Esophagus squamous epithelium (tissue), 5 donors: ENCODE measurements at places on chromosomes 11 and 22.

DNA sequence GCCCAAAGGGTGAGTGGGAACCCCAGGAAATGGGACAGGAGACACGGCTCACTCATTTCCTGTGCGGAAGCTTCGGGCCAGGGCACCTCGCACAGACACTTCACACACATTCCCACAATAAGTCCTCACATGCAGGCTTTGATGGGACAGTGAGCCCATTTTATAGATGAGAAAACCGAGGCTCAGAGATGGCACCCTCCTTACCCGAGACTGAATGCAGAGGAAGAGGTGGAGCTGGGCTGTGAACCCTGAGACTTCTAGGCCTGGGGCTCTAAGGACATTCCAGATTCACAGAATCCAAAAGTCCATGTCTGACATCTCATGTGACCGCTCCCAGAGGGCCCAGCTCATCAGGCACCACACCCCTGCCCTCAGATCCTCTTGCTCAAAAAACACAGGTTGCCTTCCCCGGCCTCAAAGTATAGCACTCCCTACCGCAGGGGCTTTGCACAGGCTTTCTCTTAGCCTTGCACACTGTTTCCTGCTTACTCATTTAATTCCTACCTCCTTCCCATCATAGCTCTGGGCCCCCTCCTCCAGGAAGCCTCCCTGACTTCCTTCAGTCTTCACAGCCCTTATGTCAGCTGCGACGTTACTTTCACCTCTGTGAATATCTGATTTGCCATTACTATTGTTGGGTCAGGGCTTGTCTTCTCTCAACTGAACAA, 57.1 kb upstream of the TCF20 start:
- no peak for DNase-seq

GRCh38 chr11:73810637-73811036, 23.0 kb downstream of the MRPL48 start:
- no peak for DNase-seq

DNA sequence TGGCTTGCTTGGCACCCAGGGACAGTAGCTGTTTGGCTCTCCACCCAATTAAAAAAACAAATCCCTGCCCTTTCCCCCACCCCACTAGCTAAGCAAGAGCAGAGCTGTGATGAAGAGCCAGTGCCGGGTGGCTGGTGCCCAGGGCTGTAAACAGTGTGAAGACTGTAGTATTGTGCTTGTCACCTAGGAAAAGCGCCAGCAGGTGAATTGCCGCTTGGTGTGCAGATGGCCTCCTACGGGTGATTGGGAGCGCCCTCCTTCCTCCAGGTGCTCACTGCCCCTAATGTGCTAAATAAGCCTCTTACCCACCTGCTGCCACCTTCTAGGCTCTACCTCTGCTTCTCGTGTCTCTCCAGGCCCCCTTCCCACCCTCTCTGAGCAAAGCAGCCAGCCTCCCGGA, 18.4 kb upstream of the RAPSN start:
- no peak for DNase-seq

DNA sequence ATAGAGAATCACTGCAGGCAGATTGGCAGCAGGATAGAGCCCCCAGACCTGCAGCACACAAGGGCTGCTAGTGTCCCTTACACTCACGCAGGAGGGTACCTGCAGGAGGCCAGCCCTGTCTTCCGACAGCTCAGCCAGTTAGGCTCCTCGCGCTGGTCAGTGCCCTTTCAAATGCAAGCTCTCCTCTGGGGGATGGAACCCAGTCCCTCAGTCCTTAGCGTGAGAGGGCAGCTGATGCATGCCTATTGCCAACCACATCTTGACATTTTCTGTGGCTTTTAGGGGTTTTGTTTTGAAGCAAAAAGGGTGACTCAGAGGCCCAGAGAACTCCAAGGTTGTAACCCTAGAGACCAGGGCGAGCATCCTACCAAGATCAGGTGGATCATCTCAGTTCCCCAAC, 40.0 kb downstream of the WNT11 start:
- no peak for DNase-seq

DNA sequence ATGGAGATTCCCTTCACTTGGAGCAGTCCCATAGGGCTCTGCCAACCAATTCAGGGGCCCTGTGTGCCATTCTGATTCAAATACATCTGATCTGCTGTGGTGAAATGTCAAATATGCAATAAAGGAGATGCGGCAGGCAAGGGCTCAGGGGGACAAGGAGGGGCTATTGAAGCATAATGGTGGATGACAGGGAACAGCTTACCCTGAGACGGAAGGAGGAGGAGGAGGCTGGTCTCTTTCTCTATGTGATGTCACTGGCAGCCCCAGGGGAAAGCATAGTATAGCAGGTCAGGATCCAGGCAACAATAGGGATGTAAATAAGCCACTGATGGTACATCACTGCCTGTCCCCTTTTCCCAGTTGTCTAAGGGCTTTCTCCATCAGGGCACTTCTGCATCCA, 350.9 kb upstream of the SYN3 start:
- DNase-seq = no peak

- no peak for DNase-seq
Measured at GRCh38 chr11:42337786-42338455, 878.5 kb upstream of the LRRC4C start.

DNA sequence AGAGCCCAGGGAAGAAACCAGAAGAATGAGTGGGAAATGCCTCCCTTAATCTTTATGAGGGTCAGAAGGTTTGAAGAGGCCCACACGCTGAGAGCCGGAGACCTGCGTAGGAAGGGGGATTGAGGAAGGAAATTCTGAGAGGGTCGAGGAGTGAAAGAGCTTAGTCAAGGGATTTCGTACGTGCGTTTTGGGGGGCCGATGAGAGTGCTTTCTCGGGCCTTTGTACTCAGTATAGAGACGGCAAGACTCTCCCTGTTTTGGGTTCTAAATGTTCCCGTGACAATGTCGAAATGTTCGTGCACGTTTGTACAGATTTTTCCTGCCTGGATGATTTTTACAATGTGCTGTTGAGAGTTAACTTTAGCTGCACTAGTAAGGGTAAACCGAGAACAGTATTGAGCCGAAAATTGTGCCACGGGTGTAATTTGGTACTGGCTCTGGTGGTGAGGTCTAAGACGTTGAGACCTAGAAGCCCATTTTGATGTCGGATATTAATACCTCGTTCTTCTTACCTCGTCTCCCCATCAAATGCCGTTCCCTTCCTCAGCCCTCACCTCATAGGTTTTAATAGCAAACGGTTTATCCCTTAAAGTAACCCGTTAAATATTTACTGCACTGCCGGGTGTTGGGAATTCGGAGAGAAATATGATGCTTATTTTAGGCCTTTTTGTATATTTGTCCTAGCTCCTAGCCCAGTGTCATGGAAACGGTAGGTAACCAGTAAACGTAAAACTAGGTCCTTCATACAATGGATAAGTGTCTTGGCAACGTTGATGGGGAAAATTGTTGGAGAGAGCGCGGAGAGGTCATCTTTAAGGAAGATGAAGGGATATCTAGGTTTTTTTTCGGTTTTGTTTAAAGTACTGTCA, 734 bp downstream of the C11orf58 start:
- no peak for DNase-seq

GRCh38 chr11:5036669-5037068, 9.7 kb upstream of the OR52J3 start:
- no peak for DNase-seq

DNA sequence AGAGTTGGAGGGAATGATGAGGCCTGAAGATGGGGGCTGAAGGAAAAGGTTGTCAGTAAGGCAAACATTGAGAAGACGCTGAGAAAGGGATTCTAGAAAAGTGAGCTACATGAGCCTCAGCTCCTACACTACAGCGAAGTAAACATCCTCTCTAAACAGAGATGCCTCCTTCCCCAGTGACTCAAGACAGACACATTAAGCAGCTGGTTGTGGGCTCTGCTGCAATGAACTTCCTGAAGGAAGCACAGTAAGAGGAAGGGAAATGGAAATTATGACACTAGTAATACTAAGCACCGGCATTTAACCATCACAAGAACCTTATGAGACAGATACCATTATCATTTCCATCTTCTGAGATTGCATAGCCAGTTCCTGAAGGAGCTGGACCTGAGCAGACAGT, 190.5 kb downstream of the C11orf87 start:
- DNase-seq = no peak

- DNase-seq = no peak
Measured at GRCh38 chr11:130071211-130071712, 1.6 kb downstream of the APLP2 start.

- DNase-seq = no peak
Measured at GRCh38 chr11:134333312-134333711, 1.5 kb downstream of the GLB1L2 start.

DNA sequence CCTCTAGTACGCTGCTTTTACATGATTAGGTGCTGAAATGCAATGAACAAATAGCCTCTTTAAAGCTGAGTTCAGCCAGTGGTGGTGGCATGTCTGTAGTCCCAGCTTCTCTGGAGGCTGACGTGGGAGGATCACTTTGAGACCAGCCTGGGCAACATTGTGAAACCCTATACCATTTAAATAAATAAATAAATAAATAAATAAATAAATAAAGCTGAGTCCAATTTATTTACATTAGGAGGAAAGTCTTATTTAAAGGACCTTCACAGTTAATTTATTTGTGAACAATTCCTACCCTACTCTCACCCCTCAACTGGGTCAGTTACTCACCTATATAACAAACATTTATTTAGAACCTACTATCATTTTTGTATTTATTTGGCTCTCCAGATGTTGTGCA, 4.8 kb upstream of the CHRDL2 start:
- no peak for DNase-seq

DNA sequence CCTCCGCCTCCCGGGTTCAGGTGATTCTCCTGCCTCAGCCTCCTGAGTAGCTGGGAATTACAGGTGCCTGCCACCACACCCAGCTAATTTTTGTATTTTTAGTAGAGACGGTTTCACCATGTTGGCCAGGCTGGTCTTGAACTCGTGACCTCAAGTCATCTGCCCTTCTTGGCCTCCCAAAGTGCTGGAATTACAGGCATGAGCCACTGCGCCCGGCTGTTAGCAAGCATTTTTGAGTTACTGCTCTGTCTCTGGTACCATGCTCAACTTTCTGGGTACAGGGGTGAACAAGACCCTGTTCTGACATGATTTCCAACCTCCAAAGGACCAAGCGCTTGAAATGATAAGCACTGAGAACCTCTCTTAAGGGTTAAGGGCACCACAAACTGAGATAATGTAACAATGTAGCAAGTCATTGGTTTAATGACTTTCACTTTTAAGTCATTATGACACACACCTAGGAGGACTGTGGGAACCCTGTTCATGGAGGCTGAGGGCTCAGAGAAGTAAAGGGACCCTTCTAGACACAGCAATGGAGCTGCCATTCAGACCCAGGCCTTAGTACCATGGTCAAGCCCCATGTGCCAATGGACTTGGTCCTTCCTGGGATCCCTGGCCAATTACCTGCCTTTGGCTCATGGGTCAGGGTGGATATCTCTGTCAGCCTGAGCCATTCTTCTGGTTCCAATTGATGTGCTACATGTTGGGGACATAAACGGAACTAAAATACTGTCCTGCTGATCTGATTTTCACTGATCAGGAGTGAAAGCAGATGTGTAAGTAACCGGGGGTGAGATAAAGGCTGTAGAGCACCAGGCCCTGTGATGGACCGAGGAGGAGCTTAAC, 11.6 kb downstream of the SLC3A2 start:
- DNase-seq = no peak

DNA sequence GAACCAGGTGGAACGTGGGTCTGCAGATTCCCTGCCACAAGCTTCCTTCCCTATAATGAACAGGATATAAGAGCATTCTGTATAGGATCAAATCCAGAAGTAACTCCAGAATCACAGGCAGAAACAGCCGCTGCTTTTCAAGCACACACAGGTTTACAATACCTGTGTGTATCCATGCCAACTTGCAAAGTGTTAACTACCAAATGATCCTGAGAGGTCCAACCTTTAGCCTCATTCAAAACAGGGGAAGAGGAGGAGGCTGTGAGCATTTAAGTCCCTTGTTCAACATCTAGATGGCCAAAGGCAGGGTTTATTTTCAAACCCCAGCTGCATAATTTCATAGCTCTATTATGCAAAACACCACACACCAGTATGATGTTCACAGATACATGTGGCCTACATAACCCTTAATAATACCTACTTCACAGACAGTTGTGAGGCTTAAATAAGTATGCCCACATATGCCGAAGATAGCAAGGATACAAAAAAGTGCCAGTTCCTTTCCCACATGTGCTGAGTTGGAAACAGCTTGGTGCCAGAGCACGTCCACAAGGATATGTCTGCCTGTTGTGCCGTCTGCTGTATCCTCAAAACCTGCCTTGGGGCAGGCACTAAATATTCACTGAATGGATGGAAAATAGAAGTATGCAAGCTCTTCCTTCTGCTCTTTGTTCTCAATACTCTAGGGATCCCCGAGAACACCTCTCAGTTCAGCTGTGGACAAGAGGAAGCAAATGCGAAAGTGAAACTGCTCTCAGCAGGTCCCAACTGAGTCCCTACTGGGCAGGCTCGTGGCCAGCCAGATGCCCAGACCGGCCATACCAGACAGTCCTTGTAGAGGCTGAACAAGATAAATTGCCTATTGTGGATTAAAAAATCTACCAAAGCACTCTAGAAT, 66.8 kb downstream of the LARGE1 start:
- DNase-seq = no peak

- no peak for DNase-seq
Measured at GRCh38 chr22:49453771-49454170, 373.9 kb downstream of the BRD1 start.

GRCh38 chr11:68825571-68825970, 16.1 kb downstream of the CPT1A start:
- DNase-seq = no peak

DNA sequence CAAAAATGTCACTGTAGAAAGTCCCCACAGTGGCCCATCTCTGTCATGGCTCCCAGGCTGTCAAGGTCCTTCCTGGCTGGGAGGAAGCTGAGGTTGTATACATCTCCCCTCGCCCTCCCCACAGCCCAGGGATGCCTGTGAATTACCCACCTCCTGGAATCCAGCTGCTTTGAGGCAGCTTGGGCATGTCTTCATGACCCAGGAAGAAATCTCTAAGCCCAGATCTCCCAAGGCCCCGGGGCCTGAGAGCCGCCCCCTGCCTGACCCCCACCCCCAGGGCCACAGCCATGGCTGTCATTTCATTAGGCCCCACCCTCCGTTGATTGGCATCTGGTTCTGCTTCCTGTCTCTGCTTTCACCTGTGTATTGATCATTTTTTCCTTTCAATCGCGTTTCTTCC, 207.5 kb downstream of the TBC1D22A start:
- no peak for DNase-seq

DNA sequence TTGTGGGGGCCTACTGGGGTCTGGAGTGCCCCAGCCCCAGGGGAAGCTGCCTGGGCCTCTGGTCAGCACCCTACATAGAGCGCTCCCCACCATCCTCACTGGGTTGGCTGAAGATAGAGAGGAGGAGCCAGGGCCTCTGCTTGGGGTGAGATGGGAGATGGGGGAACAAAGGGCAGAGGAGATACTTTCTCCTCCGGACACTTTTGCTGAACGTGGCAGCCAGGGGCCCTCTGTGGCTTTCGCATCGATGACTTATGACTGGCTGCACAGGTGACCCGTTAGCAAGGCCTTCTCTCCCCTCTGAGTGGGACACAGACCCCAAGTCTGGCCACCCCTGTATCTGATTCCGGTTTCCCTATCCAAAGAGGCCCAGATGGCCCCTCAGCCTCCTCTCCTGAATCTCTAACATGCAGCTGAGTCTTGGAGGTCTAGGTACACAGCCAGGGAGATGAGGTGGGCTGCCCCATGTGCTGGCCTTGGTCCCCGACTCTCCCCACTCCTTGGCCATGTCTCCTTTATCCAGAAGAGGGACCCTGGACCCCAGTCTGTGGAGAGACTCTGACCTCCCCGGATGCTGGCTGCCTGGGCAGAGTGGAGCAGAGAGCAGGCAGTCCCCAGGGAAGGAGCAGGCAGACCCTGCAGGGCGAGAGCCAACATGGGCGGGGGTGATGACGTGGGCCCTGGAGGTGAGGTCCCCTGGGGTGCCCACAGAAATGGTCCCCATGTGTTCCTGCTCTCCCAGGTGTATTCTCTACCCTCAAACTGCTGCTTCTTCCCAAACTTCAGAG, 59.3 kb upstream of the NECTIN1 start:
- DNase-seq = no peak
